ENCODE measurements at places on chromosomes 7 and 10.

DNA sequence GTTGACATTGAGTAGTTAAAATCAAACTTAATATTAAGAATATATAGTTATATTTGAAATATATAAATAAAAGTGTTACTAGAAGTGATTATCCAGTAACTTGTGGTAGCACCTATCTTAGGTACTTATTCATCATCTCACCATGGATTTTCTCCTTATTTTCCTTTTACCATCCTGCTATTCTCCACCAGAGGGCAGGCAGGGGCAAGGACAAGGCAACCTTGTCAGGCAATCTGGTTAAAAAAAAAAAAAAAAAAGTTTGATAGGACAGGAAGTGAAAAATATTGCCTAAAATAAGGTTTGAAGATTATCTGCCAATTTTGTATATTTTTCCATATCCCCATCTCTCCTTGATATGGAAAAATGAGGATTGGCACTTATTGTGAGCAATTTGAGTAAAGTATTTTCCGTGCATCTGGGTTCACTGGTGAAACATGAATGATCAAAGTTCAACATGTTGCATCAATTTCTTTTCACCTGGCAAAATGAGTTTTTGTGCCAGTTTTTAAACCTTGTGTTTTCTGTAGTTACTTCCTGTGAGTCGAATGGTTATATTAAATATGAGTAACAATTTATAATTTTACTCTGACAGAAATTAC lies 256.7 kb downstream of the AGMO start:
- DNase-seq: no peak

DNA sequence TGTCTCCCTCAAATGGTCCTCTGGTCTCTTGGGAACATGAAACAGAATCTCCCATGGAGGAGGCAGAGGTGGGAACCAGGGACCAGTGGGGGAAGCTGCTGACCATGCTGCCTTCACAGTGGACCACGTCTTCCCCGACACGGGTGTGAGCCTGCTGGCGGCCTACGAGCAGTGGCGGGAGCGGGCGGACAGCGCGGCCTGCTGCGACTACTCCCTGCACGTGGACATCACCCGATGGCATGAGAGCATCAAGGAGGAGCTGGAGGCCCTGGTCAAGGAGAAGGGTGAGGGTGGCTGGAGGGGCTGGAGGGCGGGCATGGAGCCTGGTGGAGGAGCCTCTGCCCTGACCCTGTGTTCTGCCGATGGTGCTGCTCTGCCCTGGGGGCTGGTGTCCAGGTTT lies 8.0 kb downstream of the DPYSL4 start:
- no peak for DNase-seq

DNA sequence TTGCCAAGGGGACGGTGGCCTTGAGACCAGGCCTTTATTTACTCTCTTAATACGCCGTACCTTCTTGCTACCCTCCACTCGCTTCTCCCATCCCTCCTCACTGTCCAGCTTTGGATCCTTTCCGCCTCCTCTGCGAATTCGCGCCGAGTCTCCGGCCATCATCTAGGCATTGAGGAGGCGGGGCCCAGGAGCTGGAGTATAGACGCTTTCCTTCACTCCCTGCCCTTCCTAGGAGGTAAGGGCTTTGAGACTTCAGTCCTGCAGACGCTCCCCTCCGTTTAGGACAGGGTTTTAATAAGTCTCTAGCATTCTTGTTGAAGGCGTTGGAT lies 538 bp downstream of the TFAM start:
- DNase-seq: no peak

- DNase-seq: no peak
These were observed 12.2 kb downstream of the GSAP start for GRCh38 chr7:77403957-77404356.

GRCh38 chr7:151688236-151688780 lies 168.6 kb upstream of the RHEB start:
- no peak for DNase-seq

- peak; percentile 34 for DNase-seq
These were observed 777 bp downstream of the RUNDC3B start for GRCh38 chr7:87628780-87629569.

GRCh38 chr7:148884299-148885022 lies 370 bp upstream of the EZH2 start:
- DNase-seq: peak; percentile 94

DNA sequence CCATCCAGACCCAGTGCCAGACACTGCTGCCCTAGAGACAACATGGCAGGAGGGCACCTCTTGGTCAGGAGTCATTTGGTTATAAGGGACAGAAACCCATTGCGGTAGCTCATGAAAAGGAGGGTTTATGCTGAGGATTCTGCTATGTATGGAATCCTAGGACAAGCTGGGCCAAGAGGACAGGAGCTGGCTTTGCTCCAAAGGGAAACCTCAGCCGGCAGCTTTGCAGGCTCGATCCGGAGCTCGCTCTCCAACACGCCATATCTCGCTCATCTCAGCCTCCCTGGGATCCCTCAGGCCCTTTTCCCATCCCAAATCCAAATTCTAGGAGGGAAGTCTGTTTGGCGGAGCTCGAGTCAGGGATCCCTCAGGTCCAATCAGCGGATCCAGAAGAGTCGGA lies 345.7 kb downstream of the GLRX3 start:
- DNase-seq: no peak

DNA sequence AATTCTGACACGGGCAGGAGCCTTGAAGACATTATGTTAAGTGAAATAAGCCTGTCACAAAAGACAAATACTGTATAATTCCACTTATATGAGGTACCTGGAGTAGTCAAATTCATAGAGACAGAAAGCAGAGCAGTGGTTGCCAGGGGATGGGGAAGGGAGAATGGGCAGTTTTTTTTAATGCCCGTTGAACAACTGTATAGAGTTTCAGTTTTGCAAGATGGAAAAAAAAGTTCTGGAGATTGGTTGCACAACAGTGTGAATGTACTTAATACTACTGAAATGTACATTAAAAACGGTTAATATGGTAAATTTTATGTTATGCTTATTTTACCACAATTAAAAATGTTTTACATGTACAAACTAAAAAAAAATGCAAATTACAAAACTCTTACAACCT lies 63.6 kb upstream of the EFCAB10 start:
- DNase-seq: no peak

- no peak for DNase-seq
These were observed 571.1 kb downstream of the IPMK start for GRCh38 chr10:57696641-57697040.

DNA sequence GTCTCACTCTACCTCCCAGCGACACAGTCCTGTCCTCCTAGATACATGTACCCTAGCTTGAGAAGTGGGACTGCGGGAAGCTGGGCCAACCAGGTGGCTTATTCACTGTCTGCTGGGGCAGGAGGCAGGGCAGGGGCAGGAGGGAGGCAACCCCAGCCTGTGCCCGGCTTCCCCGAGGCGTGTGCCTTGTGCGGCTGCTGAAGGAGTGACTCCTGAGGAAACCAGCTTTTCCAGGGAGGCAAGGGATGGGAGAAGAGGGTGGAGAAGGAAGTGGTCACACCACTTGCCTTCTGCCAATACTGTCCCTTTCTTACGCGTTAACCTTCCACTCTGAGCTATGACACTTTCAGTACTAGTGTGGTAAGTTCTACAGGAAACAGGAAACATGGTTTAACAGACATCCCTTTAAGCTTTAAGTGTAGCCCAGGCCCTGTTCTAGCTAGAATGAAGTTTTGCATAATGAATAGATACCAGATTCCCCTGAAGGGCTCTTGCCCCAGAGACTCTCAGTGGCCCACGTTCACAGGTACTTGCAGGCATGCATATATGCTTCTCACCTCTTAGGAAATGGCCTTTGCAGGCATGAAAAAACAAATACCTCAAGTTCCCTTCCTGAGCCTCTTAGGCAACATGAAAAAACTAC lies 40.6 kb downstream of the SYPL1 start:
- peak; percentile 68 for DNase-seq

DNA sequence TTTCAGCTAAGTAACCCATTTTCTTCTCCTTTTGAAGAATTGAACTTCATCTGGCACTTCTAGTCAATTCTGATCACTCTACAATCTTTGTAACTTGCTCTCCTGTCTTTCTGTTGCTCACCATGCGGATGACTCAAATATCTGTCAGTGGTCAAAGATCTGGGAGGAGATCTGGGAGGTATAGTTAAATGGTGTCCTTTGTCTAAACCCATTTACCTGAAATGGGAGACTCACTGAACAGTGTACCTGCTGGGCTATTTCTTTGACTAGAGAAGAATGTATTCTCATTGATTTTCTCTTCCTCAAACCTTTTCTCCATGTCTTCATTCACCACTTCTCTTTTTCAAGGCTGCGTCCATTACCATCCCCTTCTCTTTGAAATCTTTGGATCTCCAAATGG lies 42.0 kb upstream of the PCLO start:
- DNase-seq: no peak

- no peak for DNase-seq
These were observed 132.3 kb downstream of the SPAG6 start for GRCh38 chr10:22477334-22478287.

GRCh38 chr7:150848561-150849115 lies 3.7 kb upstream of the AOC1 start:
- no peak for DNase-seq

GRCh38 chr10:14549496-14549895 lies 218.8 kb upstream of the FRMD4A start:
- DNase-seq: no peak

GRCh38 chr7:74505471-74506324 lies 52.0 kb downstream of the GTF2IRD1 start:
- no peak for DNase-seq

GRCh38 chr7:11332186-11332864 lies 358.7 kb downstream of the PHF14 start:
- DNase-seq: no peak

- no peak for DNase-seq
These were observed 493 bp downstream of the ZMIZ2 start for GRCh38 chr7:44748948-44749731.

GRCh38 chr7:130143986-130144311 lies 61.3 kb downstream of the TMEM209 start:
- no peak for DNase-seq

DNA sequence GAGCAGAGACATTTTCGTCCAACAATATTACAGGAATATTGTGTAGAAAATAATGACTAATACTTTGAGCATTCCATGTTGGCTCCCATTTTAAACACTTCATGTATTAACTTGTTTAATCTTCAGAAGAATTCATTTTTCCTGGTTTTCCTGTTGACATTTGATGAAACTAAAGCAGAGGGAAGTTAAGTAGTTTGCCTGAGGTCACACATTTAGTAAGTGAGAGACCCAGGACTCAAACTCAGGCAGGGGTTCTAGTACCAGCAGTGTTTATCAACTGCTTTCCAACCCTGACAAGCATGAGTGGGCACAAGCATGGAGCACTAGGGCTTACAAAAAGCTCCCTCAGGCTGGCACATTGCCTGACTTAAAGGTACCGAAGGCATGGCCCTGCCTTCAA lies 719.1 kb downstream of the AUTS2 start:
- DNase-seq: no peak

GRCh38 chr7:140585333-140585732 lies 55.3 kb downstream of the DENND2A start:
- DNase-seq: no peak

GRCh38 chr10:57791546-57791945 lies 476.1 kb downstream of the IPMK start:
- no peak for DNase-seq

DNA sequence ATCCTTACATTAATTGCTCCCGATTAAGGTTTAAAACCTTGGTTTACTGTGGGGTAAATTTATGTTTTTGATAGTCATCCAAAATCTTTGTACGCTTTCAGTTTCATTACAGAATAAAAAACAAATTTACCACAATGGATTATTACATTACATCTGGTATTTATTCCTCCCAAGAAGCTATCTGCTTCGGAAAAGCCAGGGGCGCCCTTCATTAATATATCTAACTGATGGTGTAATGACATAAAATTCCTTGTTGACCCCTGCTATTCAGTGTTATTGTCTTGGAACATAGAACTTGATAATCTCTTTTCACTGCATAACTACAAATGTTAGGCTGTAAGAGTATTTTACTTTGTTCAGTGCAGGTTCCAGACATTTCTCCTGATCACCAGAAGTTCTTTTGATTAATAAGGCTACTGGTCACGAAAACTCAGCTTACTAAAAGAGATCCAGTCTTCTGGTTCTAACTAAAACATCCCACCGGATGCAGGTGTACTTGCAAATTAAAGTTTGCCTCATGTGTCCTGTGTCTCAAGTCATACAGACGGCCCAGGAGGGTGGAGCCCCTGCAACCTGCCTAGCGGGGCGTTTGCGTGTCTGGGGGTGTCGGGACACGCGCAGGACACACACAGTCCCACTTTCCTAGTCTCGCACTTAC lies 581 bp upstream of the GLCCI1 start:
- no peak for DNase-seq

DNA sequence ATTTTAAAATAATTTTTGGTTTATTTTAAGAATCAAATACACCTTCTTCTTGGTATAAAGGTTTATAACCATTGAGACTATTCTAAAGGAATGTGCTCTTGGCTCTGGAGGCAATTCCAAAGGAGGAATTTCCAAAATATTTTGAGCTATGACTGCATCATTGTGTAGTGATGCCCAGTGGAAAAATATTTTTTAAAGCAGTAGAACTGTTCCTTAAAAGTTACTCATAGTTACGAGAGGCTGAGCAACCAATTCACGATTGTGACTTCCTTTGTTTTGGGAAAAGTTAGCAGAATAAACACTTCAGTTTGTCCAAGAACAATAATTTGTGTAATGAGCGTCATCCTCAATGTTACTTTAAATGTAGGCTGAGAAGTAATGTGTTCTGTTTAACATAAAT lies 233.6 kb downstream of the BAMBI start:
- no peak for DNase-seq

DNA sequence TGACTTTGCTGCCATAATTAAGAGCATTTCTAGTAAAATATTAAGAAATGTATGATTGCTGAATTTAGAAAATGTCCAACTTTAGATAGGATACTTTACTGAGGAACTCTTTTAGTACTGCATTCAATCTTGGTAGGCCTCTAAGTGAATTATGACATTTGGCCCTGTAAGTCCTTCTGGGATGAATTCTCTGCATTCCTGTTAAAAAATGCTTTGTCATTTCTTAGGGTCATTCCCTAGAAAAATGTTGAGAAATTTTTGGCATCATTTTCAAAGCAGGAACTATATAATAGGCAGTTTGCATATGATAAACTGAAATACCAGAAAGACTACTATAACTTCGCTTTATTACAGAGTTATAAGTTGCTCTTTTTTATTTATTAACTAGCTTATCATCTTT lies 69.3 kb upstream of the PRR15 start:
- no peak for DNase-seq

GRCh38 chr7:50119815-50120637 lies 27.0 kb upstream of the ZPBP start:
- peak; percentile 11 for DNase-seq

All from naive thymus-derived CD4-positive, alpha-beta T cell (primary cell).